ENCODE measurements at places on chromosomes 16 and 17. TPM values are rescaled to one million over a fixed set of nuclear protein-coding genes. Genes with fewer than 3 reads are reported as not detected.

GRCh38 chr17:39026980-39027451 lies 59.8 kb upstream of the FBXO47 start:
- no peak for DNase-seq

SUMO2 gene
- polyA plus RNA-seq, result 750 TPM

- DNase-seq, result no peak
Measured at GRCh38 chr16:34803683-34804416, 1344.4 kb downstream of the TP53TG3F start.

DNA sequence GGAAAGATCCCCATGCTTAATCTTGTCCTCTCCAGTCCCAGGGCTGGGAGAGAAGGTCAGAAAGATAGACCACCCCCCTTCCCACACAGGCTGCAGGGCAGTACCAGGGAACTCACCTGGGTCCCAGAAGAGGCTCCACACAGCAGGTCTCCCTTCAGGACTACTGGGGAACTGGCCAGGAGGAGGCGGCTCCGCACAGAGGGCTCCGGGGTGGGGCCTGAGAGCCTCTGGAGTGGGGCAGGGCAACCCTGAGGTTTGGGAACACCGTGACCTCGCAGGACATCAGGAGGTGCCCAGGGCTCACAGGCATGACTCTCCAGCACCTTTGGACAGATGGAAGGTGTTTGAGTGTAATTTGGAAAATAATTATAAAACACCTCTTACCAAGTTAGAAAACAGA lies 11.0 kb downstream of the ABCA3 start:
- DNase-seq, result no peak

GRCh38 chr17:78897664-78898047 lies 5.3 kb downstream of the CEP295NL start:
- no peak for DNase-seq

KRT40 gene
- not detected for polyA plus RNA-seq

- DNase-seq, result no peak
Measured at GRCh38 chr17:1275962-1276736, 3.3 kb upstream of the TRARG1 start.

PPM1E gene
- polyA plus RNA-seq, result 4.2 TPM

GRCh38 chr17:44568945-44569858 lies 11.9 kb downstream of the FZD2 start:
- no peak for DNase-seq

- no peak for DNase-seq
Measured at GRCh38 chr16:73724503-73724902, 572.1 kb upstream of the PSMD7 start.

- DNase-seq, result no peak
Measured at GRCh38 chr16:5862103-5862840, 764.7 kb upstream of the EEF2KMT start.

DNA sequence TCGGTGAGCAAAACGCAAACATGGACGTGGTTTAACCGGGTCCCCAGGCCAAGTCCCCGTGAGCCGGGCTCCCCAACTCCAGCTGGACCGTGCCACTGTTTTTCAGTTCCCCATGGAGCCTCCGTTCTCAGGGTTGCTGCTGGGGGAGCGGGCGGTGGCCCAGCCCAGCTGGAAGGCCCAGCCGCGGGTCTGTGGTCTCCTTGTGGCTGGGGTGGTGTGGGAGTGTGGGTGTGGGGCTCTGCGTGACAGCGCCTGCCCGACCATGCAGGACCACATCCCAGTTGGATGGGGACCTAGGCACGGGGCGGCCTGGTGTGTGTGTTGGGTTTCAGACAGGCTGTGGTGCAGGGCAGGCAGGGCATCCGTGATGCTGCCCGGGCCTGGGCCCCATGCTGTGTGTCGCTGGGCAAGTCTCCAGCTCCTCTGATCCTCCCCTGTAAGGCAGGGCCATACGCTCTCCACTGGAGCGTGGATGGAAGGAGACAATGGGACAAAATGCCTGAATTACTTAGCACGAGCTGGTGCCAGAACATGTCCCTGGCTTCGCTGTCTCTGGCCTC lies 40.3 kb downstream of the COX4I1 start:
- no peak for DNase-seq

- no peak for DNase-seq
Measured at GRCh38 chr17:20948984-20949777, 93.6 kb downstream of the USP22 start.

KRTAP9-4 gene
- polyA plus RNA-seq, result not detected

FCSK gene
- polyA plus RNA-seq, result 15.9 TPM

- DNase-seq, result no peak
Measured at GRCh38 chr16:80580109-80580832, 39.5 kb downstream of the DYNLRB2 start.

DNA sequence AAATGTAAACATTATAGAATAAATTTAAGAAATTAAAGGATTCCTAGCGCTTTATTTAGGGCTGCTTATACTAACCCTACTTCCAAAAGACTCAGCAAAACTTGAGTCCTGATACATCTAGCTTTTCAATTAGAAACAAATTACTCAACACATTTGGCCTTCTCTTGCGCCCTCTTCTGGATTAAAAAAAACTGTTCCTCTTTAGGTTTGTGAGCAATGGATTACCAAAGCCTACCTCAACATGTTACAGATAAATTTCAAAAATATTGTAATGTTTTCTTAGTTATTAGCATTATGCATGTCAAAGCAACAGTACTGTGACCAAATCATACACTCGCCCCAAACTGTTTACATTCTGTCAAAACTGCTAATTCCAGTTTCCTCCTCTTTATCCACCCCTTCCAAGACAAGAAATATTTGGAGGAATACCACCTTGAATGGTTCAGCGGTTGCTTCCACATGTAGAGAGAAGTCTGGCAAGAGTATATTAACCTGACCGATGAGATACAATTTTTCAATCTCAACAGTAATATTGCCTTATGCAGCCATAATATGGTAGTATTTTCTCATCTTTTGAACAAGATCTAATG lies 2.7 kb downstream of the NUFIP2 start:
- DNase-seq, result peak; percentile 52
